ENCODE measurements at places on chromosomes 2 and 18. TPM values are rescaled to one million over a fixed set of nuclear protein-coding genes. Genes with fewer than 3 reads are reported as not detected.

HRH4 gene
- not detected for total RNA-seq

KHK gene
- not detected for total RNA-seq

ARHGAP28 gene
- 21.3 TPM for total RNA-seq

RFTN2 gene
- total RNA-seq: 16.2 TPM

CD302 gene
- 56.9 TPM for total RNA-seq

PSD4 gene
- total RNA-seq: 1.4 TPM

SOX11 gene
- total RNA-seq: not detected

CCDC148 gene
- total RNA-seq: not detected

RIT2 gene
- total RNA-seq: not detected

FABP1 gene
- total RNA-seq: not detected

CPS1 gene
- total RNA-seq: 9.1 TPM

CNNM3 gene
- 5.3 TPM for total RNA-seq

Measured in cardiac ventricle fibroblast (primary cell).